Sigmoid colon (tissue), 7 donors: ENCODE measurements at places on chromosomes 5 and 9. TPM values are rescaled to one million over a fixed set of nuclear protein-coding genes. Genes with fewer than 3 reads are reported as not detected.

The HTR1A gene
- polyA plus RNA-seq: not detected

The RLN2 gene
- polyA plus RNA-seq: not detected

The ITGA2 gene
- polyA plus RNA-seq: 0.69 TPM

The C9orf50 gene
- polyA plus RNA-seq: not detected

The CNTNAP3 gene
- polyA plus RNA-seq: under 0.01 TPM

The CTXN3 gene
- polyA plus RNA-seq: not detected

The LHX2 gene
- not detected for polyA plus RNA-seq

The PCDHGB3 gene
- under 0.01 TPM for polyA plus RNA-seq

The LCN1 gene
- polyA plus RNA-seq: not detected

The TSSK1B gene
- polyA plus RNA-seq: not detected
